Aorta (tissue), 5 donors: ENCODE measurements at places on chromosomes 5 and 9.

DNA sequence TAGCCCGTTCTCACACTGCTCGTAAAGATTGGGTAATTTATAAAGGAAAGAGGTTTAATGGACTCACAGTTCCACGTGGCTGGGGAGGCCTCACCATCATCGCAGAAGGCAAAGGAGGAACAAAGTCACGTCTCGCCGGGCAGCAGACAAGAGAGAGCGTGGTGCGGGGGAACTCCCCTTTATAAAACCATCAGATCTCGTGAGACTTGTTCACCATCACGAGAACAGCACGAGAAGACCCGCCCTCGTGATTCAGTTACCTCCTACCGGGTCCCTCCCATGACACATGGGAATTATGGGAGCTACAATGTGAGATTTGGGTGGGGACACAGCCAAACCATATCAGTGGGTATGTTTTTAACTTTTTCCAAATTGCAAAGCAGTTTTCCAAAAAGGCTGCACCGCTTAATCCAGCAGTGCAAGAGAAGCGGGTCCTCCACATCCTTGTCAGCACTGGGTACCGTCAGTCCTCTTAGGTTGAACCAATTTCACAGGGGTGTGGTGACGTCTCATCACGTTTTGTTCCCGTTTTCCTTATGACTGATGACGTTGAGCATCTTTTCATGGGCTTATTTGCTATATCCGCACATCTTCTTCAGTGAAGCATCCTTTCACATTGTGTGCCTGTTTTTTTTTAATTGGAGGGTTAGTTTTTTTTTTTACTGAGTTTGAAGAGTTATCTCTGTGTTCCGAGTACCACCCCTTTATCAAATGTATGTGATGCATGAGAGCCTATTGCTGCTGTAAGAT, 8.0 kb upstream of the FCN2 start:
- DNase-seq: no peak

DNA sequence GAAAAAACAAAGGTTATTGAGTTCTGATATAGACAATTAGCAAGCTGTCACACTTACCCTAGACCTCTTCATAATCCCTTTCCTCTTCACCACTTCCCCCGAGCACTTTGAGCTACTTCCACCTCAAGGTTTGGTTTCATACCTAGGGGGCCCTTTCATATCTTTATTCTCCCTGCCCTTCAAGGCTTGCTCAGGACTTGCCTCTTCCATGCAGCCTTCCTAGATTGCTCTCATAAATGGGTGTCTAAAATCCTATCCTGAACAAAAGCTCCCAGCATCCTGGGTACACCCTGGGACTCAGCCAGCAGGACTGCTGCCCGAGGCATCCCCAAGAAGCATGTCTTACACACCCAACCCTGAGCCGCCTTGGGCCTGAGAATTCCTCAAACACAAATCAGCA, 157.3 kb downstream of the C5orf15 start:
- peak; percentile 14 for DNase-seq

GRCh38 chr9:136685790-136686533, 1.3 kb downstream of the AGPAT2 start:
- no peak for DNase-seq

DNA sequence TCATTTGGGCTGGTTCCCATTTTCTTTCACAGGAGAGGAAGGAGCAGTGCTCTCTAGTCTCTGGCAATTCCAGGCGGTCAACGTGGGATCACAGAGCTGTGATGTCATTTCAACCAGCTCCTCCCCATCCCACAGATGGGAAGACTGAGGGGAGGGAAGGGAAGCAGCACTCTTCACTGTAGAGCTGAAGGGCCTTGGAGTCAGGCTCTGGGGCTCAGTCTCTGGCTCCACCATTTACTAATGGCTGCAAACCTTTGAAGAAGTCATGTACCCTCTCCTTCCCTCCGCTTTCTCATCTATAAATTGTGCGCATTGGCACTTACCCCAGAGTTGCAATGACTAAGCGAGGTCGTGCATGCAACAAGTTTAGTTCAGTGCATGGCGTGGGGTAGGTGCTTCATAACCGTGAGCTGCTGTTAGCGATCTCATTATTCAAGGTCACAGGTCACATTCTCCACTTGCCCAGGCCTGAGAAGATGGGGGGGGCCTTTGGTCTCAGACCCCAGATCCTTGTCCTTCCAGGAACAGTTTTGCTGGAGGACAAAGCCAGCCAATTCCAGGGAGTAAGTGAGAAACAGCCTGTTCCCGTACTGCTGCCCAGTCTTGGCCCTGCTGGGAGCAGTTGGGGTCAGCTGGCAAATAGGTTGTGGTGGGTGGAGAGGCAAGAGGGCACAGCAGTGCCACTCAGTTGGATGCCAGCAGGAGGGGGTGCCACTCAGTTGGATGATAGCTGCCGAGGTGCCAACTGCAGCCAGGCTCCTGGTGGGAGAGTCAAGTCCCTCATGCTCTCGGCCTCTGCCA, 136.7 kb downstream of the RGS3 start:
- DNase-seq: no peak

DNA sequence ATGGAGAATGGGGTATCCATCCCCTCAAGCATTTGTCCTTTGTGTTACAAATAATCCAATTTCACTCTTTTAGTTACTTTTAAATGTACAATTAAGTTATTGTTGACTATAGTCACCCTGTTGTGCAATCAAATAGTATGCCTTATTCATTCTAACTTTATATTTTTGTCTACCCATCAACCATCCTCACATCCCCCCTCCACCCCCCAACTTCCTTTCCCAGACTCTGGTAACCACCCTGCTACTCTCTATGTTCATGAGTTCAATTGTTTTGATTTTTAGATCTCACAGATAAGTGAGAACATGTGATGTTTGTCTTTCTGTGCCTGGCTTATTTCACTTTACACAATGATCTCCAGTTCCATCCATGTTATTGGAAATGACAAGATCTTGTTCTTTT, 15.4 kb upstream of the RANBP17 start:
- DNase-seq: no peak

DNA sequence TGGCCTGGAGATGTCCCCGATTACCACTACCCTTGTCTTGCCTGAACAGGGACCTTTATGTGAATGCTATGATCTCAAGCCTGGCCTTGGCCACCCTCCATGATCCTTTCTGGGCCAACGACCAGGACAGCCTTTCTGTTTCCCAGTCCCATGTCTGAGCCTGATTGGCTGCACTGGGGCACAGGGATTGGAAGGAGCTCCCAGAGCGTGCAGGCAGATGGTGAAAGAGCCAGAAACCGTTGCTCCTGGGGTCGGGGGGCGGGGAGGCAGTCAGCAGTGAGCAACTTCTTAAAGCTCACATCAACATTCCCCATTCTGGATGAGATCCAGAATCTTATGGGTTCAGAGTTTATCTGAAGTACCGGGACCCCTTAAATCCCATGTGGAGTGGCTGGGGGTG, 84.4 kb downstream of the INSYN2B start:
- DNase-seq: peak; percentile 49

DNA sequence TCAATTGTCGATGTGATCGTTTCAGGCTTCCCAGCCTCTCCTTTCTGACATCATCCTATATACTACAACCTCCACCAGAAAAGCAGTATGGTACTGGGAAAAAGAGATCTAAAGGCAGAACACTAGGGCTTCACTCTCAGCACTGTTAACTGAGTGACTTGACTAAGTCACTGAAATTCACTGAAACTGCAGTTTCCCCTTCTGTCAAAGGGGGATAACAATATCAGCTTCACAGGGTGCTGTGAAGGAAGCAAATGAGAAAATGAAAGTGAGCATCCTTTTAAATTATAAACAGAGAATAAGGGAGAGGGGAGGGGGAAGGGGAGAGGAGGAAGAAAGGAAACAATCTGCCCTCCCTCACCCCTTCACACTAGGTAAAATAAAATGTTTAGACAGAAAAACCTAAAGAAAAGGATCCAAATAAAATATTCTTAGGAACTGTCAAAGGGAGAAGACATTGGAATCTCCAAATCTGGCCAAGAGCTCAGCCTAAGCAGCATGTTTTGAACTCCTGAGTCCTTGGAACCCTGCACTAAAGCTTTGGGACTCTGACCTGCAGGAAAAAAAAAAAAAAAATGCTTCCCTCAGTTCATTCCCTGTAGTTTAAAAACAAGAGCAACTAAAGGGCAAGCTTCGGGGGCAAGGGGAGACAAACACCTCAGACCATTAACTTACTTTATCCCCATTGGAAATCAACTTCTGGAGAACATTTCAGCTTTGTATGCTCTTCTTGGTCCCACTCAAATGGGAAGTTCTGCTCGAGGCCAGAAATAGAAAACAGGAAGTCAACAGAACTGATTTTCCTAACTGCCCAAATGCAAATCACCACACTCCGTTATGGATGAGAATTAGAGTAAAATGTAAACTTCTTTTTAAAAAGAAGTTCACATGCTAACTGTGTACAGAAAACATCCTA, 178.3 kb downstream of the DEPDC1B start:
- no peak for DNase-seq

- DNase-seq: no peak
These were observed 1.3 kb upstream of the KLHL9 start for GRCh38 chr9:21336457-21336856.

DNA sequence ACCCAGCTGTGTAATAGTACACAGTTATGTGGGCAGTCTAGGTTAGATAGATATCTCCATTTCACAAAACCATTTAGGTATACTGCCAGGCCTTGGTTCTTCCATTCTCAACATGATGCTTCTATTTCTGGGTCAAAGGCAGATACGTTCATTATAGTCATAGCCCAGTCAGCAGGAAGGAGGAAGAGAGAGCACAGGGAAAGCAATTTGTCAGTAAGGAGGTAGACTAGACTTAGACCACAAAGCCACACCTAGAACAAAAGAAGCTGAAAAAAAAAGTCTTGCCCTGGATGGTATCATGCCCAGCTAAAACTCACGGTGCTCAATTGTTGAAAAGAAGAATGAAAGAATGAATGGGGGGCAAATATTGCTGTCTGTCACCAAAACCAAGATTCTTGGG, 7.6 kb downstream of the INVS start:
- no peak for DNase-seq

GRCh38 chr9:111467778-111468367, 16.3 kb downstream of the ECPAS start:
- no peak for DNase-seq

DNA sequence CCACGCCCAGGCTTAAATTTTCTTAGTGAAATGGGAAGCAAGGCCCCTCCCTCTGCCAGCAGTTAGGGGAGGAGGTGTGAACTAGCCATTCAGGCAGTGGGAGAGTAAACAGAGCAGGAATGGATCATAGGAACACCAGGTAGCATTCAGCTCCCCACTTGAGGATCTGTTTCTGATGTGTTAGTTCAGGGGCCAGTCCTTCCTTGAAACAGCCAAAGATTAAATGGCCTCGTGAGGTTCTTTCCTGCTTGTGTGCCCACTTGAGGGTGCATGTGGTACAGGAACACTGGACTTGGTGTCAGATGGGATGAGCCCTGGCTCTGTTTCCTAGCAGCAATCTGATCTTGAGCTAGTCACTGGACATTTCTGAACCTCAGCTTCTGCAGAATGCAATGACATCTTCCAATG, 21.2 kb downstream of the FAXDC2 start:
- DNase-seq: no peak

DNA sequence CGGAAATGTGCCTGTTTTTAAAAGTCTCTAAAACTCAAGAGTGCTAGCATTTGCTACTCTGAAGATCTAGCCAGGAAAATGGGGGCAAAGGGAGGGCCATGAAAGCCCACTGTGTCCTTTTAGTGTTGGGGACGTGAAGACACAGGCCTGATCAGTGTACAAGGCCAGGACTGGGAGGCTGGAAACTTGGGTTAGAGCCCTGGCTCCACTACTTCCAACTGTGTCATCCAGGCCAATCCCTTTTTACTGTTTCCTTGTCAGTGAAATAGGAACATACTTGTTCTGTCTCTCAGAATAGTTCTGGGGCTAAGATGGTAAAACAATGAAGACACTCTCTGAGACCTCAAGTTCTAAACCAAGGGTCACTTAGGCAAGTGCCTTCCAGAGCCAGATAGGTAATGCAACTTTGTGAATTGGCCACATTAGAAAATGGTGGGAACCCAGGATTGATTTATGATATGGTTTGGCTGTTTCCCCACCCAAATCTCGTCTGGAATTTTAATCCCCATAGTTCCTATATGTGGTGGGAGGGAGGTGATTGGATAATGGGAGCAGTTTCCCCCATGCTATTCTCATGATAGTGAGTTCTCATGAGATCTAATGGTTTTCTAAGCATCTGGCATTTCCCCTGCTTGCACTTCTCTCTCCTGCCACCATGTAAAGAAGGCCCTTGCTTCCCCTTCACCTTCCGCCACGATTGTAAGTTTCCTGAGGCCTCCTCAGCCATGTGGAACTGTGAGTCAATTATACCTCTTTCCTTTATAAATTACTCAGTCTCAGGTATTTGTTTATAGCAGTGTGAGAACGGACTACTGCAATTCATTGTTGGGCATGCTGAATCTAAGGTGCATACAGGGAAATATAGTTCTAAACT, 30.4 kb upstream of the B4GALT1 start:
- DNase-seq: no peak

GRCh38 chr9:98807070-98807813, at the start of gene GALNT12:
GALNT12 (plus strand) TSS chr9:98807670; CDS start chr9:98807699, 29 bp downstream.
- no peak for DNase-seq

- no peak for DNase-seq
These were observed 92.8 kb downstream of the ANKH start for GRCh38 chr5:14778792-14779070.

- no peak for DNase-seq
These were observed 86.6 kb downstream of the NTRK2 start for GRCh38 chr9:84756171-84756570.

DNA sequence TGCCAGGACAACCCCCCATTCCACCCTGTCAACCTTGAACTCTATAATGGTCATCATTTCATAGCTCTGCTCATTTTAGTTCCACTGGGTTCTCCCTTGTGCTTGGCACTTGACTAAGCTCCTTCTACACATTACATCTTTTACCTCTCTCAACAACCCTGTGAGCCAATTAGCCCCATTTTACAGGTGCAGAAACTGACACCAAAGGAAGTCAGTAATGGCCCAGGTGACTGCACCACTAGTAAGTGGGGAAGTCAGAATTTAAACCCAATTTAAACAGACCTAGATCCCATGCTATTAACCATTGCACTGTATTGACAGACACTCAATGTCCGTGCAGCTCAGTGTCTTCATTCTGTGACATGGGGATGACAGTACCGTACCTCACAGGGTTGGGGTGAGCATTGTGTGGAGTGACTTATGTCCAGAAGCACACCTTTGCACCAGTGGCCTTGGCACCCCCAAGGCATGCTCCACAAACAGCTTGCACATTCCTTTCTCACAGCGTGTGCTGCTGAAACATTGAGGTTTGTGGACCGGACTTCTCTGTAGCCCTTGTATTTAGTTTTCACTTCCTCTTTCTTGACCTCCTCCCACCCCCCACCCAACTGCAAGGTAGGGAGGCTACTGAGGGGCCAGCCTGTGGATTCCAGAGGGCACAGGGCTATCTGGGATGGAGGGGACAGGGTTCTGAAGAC, 23.1 kb downstream of the IRF1 start:
- peak; percentile 14 for DNase-seq

DNA sequence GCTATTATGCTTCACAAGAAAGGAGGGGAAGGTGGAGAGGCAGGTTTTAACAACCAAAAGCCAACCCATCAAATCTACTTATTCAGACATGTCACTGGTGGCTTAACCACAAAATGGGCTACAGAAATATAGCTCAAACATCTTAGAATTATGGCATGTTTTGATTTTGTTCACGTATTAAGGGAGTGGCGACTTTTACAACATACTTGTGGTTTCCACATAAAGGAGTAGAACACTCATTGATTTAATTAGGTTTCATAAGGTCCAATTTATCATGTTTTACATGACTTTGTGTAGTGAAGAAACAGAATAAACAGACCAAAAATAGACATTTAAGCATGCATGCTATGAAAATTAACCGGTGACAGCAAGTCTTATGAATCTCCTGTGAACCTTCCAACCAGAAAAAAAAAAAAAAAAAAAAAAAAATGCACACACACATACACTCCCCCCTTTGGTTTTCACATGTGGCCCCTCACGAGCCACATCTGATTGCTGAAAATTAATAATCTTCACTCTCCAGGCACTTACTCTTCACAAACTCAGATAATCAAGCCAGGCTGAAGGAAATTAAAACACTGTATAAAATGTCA, 5.4 kb downstream of the ZNF608 start:
- DNase-seq: no peak
